ENCODE measurements at places on chromosomes 2 and 18.

- DNase-seq: no peak
Observed at GRCh38 chr18:10401930-10402329, 52.5 kb upstream of the APCDD1 start.

GRCh38 chr18:70190529-70190928, 15.0 kb downstream of the RTTN start:
- DNase-seq: no peak

- DNase-seq: no peak
Observed at GRCh38 chr2:90069290-90069894, 1377.9 kb downstream of the RPIA start.

DNA sequence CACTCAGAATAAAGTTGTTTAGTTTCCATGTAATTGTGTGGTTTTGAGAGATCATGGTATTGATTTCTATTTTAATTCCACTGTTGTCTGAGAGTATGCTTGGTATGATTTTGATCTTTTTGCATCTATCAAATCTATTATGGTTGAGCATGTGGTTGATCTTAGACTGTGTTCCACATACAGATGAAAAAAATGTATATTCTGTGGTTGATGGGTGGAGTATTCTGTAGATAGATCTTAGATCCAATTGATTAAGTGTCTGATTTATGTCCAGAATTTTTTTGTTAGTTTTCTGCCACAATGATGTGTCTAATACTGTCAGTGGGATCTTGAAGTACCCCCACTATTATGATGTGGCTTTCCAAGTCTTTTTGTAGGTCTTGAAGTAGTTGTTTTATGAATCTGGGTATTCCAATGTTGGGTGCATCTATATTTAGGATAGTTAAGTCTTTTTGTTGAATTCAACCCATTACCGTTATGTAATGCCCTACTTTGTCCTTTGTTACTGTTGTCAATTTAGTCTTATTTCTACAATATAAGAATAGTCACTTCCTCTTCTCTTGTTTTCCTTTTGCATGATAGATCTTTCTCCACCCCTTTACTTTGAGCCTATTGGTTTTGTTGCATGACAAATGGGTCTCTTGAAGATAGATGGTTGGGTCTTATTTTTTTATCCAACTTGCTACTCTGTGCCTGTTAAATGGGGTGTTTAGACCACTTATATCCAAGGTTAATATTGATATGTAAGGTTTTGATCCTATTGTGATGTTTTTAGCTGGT, 101.8 kb downstream of the TRABD2A start:
- no peak for DNase-seq

DNA sequence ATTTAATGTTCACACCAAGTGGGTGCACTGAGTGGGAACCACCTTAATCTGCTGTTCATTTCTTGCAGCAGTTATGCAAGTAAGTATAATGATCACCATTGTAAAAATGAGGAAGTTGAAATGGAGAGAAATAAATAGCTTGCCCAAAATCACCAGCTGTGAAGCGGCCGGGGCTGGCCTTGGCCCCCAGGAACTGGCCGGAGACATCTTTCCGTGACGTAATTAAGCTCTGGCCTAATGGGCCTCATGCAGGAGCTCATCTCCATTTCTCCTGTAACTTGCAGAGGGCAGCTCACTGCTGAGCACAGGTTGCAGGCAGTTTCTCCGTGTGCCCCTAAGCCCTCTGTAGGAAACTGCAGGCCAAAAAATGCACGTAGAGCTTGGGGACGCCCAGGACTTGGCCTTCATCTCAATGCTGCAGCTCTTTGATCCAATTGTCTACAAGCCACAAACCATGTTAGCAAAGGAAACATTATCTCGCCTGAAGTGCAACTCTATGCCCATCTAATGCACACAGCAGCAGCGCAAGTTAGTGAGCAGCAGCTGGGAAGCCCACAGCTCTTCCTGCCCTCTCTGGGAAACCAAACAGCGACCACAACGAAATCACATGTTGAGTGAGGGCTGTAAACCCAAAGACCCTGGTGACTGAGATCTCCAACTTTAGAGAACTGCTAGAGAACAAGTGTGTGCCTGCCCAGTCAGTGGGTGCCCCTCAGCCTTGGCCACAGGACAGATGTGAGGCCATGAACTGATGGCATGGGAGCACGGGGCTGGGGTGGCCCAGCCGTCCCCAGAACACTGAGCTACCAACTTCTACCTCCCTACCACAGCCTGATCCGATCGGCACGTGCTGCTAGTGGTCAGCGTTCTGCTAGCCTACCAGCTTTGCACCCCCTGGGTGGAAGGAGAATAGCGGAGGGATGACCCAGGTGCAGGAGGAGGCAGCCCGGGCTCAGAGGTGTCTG, 28.8 kb downstream of the APCDD1 start:
- no peak for DNase-seq

DNA sequence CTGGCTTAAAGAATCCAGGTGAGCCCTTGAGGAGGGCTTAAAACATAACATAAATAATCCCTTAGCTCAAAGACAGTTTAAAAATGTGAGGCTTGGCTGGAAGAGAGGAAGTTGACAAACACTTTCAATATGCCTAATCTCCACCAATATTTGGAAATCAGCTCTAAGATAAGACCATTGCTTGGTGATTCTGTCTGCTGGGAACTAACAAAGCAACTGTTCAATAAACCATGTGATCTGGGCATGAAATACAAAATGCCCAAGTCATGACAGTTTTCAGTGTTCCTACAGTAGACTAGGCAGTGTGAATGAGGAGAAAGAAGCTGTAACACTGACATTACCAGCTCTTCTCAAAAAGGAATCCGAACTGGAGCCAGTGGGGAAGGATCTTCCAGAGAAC, 10.7 kb downstream of the MFF start:
- DNase-seq: no peak

GRCh38 chr2:231288590-231288989, 90.2 kb downstream of the ARMC9 start:
- DNase-seq: no peak

DNA sequence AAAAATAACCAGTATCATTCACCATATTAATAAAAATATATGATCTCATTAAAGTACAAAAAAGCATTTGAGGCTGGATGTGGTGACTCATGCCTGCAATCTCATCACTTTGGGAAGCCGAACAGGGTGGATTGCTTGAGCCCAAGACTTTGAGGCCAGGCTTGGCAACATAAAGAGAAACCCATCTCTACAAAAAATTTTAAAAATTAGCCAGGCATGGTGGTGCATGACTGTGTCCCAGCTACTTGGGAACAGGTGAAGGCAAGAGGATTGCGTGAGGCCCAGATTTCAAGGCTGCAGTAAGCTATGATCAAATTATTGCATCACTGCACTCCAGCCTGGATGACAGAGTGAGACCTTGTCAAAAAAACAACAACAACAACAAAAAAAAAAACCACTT, 75.9 kb downstream of the RAD51AP2 start:
- DNase-seq: no peak

GRCh38 chr2:241989074-241989473, 119.5 kb downstream of the RTP5 start:
- no peak for DNase-seq

DNA sequence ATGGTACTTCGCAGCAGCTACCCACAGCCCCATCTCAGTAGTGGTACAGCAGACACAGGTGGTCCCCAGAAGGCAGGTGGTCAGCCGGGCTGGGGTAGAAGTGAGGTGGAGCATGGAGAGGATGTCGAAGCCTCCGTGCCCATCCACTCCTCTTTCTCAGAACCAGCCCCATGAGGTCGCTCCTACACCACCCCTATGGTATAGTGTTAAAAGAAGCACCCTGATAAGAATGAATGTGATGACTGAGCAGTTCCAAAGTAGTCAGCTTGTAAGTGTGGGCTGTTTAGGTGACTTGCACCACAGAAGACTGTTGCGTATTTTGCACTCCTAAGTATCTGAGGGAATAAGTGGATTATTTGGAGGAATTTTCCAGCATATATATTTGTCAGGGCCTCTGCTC, 111.3 kb downstream of the WDSUB1 start:
- DNase-seq: no peak

DNA sequence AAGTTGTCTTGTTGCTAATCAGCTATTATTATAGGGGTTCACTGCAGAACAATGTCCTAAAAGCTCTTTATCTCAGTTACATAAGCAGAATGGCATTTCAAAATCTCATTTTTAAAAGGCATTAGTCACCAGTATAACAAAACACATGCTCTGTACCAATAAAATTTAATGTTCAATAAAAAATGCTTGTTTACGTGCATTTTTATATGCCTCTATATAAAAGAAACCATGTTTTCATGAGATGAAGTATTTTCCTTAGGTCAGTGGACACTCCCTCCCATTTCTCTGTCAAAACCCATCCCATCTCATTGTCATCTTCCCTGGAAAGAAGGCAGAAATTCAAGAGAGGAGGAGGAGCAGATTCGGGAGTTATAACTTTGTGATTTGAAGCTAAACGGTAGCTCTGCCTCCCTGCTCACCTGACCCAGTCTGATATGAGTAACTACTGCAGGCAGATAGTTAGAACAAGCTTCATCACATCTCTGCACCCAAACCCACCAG, 231.9 kb upstream of the SIX2 start:
- DNase-seq: no peak

DNA sequence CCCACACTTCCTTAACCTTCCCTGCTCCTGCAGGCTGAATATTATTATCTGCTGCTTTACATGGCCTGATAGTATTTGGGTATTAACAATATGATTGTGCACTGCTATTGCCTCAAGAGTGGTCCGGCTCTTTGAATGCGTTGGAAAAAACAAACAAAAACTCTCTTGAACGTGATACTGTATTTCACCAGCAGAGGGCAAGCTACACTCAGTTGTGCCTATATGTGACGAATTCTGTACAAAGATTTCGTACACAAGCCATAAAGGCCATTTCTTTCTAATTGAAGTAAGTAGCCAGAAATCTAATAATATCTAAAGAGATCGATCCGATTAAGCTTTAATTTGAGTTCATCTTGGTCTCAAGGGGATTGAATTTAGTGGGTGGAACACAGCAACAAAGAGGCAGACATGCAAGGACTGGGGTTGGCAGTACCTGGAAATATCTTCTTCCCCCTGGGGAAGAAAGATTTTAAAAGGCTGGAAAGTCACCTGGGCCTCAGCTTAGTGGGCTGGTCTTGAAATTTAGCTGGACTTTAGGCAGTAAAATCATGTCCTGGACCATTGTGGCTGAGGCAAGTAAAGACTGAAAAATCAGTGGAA, 49.3 kb upstream of the RAB6D start:
- DNase-seq: peak; percentile 45

- no peak for DNase-seq
Observed at GRCh38 chr2:177568390-177568789, 175.8 kb downstream of the AGPS start.

DNA sequence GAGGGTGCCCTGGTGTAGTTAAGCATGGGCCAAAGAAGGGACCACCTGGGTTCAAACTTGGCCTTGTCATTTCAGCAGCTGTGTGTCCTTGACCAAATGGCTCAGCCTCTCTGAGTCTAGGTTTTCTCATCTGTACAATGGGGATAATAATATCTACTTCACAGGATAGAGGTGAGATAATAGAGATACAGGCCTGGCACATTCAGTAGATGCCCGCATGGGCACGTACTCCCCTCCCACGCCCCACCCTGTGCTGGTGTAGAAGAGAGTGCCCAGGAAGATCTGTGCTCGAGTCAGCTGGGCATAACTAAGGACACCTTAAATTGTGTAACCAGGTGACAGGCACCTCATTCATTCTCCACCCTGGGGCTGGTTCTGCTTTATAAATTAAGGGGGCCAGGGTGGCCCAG, 8.4 kb upstream of the TMEM185B start:
- no peak for DNase-seq

DNA sequence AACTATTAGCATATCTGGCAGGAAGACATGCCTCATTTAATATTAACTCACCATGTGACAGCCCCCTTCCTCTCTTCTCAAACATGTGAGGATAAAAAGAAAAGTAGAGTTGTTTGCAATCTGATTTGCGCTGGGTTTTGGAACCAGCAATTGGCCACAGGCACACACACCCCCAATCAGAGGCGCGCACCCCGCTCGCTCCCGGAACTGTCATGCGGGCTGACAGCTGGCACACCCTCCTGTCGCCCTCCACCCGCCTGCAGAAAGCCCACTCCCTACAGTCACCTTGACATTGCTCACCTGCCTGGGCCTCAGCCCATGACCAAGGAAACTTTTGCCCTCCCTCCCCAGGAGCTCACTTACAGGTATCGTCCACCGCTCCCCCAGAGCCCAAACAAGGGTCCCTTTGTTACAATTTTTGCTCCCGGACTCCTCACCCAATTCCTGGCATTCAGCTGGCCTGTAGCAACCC, 1.1 kb downstream of the COBLL1 start:
- DNase-seq: no peak

DNA sequence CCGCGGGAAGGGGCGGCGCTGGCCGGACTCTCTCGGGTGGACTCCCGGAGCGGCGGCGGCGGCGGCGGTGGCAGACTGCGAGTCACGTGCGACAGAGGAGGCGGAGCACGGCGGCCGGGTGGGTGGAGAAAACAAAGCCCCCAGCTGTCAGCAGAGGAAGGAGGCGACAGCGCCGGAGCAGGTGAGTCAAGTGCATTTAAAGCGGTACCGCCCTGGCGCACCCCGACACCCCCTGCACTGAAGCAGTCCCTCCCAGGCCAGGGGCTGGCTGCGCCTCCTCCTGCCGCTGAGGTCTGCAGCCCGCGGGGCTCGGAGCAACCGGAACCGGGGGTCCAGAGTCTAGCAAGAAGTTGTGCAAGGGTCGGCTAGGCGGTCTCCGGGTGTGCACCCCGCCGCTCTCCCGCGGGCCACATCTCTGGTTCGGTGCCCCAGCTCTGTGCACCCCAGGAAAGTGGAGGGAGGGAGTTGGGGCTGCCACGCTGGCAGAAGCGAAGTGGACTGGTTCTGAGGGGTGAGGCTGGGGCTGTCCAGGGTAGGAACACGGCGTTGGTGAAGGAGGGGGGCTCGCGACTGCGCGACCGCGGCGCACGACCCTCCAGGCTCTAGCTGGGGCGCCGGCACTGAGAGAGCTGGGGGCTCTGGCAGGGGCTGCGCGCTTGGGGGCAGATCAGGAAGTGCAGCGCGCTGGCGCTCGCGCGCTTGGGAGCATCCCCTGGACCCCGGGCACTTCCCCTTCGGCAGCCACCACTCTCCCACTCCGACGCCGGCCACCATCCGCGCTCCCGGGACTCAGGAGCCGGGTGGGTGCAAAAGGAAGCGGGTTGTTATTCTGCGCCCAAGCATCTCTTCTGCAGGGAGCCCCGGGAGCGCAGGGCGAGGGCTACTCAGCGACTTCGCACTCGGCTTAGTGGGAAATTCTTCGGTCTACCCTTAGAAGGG, 64.0 kb upstream of the MAPRE2 start:
- peak; percentile 67 for DNase-seq

GRCh38 chr18:13464432-13465123, 246.0 kb downstream of the LDLRAD4 start:
- DNase-seq: no peak

DNA sequence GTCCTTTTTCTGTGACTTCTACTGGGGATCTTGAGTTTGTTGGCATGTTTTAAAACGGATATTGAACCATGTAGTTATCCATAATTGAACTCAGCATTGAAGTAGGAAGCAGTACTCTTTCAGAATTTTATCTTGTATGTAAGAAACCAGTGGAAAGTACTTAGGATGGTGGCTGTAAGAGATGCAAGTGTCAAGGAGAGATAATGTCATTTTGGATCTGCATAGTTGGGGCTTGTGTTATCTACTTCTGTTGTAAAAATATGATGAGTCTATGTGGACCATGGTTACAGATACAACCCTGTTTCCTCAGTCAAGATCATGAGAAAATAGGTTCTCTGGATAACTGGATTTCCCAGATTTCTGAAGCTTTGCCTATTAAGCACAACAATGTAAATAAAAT, 113.7 kb downstream of the NAB1 start:
- no peak for DNase-seq

GRCh38 chr2:21254170-21254965, 130.6 kb downstream of the TDRD15 start:
- no peak for DNase-seq
